Upper lobe of right lung (tissue), 1 donor: ENCODE measurements at places on chromosomes 11 and 22.

DNA sequence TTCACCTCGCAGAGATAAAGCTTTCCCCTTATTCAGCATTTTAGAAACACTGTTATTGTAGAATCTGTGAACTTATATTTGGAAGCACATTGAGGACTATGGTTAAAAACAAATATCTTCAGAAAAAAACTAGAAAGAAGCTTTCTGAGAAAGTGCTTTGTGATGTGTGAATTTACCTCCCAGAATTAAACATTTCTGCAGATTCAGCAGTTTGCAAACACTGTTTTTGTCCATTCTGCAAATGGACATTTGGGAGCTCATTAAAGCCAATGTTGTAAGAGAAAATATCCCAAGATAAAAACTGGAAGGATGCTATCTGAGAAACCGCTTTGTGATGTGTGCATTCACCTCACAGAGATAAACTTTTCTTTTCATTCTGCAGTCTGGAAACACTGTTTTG, 272.7 kb downstream of the OR4A5 start:
- no peak for DNase-seq

GRCh38 chr11:119878990-119879389, 150.0 kb upstream of the NECTIN1 start:
- no peak for DNase-seq

- DNase-seq: no peak
These were observed 658.2 kb downstream of the NTM start for GRCh38 chr11:132028380-132029240.

DNA sequence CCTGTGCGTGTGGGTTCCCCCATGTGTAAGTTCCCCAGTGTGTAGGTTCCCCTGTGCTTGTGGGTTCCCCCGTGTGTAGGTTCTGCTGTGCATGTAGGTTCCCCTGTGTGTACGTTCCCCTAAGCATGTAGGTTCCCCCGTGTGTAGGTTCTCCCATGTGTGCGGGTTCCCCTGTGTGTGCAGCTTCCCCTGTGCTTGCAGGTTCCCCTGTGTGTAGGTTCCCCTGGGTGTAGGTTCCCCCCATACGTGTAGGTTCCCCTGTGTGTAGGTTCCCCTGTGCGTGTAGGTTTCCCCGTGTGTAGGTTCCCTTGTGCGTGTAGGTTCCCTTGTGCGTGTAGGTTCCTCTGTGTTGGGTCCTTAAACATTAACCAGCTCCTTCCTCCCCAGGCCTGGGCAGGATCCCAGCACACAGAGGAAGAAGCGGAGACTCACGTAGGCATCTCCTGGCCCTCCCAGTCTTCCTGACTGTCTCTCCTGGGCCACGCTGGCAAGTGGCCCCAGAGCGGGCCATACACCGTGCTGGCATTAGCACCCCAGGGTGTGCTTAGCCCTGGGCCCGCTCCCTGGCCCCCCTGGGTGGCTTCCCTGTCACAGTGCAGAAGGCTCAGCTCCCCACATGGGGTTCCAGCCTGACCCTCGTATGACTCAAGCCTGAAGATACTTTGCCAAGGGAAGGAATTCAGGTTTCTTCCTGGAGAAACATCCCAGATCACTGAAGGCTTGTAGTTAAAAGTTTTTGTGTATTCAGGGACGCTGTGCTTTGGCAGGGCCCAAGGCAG, 2.8 kb upstream of the GRAMD4 start:
- DNase-seq: no peak

DNA sequence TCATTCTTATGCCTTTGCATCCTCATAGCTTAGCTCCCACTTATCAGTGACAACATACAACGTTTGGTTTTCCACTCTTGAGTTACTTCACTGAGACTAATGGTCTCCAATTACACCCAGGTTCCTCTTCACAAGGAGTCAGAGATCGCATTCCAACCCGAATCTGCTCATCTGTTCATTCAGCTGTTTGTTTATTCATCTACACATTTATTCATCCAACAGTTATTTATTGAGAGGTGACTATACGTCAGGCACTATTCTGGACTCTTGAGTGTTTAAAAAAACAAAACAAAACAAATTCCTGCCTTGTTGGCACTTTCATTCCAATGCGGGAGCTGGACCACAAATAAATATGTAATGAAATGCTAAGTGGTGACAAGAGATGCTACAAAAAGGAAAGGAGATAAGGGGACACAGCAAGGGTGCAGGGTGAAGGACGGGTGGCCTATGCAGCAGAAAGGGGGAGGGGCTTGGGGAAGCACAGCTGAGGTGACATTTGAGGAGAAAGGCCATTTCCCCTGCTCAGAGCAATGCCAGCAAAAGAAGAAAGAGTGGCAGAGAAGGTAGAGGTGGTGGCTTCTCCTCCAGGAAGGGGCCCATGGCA, 393.8 kb upstream of the SYN3 start:
- no peak for DNase-seq
